ENCODE measurements at places on chromosomes 4 and X.
A peak's percentile ranks its signal among the peaks of the same experiment; 100 is the strongest.

DNA sequence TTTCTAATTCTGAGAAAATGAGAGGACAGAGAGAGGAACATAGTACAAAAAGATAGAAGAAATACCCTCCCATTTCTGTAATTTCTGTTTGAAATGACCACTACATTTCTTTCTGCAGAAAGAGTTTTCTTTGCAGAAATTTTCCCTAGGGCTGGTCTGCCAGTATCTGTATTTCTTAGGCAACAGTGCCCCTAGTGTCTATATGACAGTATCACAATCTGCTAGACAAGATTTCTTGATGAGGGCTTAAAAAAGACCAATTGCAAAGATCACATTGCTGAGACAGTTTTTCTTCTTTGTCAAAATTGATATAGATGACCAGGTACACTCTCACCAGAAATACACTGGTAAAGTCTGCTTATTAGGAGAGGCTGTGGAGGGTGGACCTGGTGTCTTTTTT is 81.0 kb upstream of the ZDHHC15 start:
- no peak for DNase-seq

DNA sequence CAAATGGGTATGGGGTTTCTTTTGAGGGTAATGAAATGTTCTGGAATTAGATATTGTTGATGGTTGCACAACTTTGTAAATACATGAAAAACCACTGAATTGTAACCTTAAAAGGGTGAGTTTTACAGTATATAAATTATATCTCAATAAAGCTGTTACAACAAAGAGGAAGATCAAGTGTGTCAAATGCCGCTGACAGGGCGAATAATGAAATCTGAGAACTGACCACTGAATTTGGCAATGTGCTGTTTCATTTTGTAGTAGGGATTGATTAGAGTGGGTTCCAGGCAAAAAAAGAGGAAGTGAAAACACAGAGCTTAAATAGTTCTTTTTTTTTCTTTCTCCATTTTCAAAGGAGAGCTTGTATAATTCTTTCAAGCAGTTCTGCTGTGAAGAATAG is 161.1 kb upstream of the NAP1L5 start:
- DNase-seq: no peak

GRCh38 chr4:33052241-33052640 is 2332.1 kb downstream of the PCDH7 start:
- DNase-seq: no peak

GRCh38 chr4:152687974-152688599 is 8.3 kb upstream of the TMEM154 start:
- no peak for DNase-seq

GRCh38 chr4:117771647-117772337 is 262.5 kb upstream of the NDST3 start:
- no peak for DNase-seq

DNA sequence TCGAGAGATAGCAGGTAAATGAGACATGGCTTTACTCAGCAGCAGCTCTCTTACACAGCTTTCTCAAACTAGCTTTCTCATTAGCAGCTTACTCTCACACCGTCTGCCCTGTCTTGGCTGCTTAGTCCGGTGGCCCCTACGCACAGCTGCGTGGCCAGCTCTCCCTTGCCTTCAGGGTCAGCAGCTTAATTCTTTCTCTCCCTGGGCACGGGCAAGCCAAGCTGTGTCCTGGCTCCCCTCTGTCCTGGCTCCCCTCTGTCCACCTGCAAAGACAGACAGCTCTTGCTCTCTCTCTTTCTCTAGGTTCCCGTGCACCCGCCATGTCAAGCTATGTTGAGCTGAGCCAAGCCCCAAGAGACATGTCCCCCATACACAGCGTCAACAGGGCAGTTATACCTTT is 39.4 kb downstream of the ZNF185 start:
- DNase-seq: no peak

DNA sequence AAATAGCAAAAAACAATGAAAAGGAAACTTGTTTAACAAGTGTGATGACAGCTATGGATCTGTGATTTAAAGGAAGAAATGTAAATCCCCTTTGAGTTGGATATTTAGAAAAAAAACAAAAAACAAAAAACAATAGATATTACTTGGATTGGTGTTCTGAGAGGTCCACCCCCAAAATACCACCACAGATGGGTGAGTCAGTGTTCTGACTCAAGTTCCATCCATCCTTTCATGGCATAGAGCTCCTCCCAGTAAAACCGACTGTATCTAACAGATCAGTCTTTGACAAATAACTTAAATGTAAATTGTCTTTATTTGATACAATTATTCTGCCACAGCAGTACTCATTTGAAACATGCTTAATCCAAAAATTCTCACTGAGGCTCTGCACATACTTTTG is 27.4 kb downstream of the TMPRSS11B start:
- DNase-seq: no peak

DNA sequence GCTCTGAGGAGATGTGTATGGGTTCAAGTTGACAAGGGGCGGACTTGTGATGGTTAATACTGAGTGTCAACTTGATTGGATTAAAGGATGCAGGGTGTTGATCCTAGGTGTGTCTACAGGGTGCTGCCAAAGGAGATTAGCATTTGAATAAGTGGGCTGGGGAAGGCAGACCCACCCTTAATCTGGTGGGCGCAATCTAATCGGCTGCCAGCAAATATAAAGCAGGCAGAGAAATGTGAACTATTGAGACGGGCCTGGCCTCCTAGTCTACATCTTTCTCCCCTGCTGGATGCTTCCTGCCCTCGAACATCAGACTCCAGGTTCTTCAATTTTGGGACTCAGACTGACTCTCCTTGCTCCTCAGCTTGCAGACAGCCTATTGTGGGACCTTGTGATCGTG is 26.7 kb upstream of the SMIM10L2A start:
- DNase-seq: no peak

DNA sequence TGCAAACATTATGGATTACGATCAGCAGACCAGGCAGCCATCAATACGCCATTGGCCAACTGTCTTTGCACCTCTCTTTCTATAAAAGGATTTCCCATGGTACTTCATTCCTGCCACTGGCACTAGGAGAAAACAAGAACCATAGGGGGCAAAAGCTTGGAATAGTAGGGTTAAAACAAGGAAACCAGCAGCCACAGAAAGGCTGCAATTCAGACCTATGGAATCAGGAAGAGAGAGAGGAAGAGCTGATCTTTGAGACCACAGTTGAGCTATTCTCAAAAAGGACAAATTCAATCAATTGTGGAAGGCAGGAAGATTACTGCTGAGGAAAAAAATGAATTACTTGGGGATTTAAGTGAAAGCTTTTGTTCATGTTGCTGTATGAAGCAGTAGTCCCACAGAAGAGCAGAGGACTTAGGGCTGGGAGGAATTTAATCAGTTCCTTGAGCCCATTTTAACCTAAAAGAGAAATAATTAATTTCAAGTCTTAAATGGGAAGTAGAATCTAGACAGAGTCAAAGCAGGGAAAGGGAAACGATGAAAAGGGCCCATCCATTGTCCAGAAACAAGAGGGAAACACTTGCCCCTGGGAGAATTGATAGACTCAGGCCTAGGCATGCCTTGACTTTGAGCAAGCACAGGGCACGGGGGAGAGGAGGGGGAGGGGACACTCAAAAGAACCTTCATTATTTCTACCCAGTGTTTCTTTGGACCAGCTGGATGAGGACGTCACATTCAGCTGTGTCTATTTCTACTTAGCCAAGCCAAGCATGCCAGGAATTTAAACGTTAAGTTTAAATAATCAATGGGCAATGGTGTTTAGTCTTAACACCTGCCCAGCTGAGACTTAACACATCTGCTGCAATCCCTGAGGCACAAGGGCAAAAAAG is 50.7 kb downstream of the SCD5 start:
- DNase-seq: no peak

DNA sequence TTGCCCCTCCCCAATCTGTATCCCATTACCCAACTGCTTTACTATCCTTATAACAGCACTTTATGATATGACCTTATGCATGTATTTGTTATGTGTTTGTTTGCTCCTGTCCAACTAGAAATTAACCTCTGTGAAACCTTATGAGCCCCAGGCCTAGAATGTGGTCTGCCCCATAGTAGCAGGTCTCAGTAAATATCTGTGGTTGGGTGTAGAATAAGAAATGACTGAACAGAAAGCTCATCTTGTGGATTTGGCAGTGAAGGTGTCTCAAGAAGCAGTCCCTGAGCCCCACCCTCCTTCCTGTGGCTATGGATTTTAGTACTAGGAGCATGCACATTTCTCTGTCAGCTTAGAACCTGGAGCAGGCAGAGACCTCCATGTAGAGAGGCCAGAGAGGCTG is 229.0 kb upstream of the LCORL start:
- no peak for DNase-seq

GRCh38 chr4:66404141-66404540 is 733.9 kb upstream of the EPHA5 start:
- DNase-seq: no peak

DNA sequence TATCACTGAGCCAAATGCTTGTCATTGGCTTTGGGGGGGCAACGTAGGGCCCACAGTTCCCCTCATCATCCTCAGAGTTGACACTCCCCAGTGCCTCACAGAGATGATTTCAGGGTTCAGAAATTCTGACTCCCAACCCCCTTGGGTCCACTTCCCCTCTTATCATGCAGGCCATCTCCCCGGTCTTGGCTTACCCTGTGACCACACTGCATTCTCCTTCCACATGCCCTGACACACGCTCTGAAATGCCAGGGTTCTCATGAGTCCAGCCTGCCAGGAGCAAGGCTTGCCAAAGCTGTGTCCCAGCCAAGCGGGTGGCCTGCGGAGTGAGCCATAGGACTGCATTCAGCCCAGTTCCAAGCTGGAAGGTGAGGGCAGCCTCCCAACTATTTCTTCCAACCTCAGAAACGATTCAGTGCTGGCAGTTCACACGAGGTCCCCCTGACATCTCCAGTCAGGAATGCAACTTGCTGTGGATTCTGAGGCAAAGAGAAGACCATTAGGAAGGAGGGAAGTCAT is 101.2 kb downstream of the SMIM20 start:
- DNase-seq: no peak

- peak; percentile 36 for DNase-seq
Observed at GRCh38 chrX:151902813-151903591, 9.7 kb upstream of the MAGEA4 start.

GRCh38 chr4:53512608-53513007 is 78.7 kb downstream of the LNX1 start:
- no peak for DNase-seq

- DNase-seq: no peak
Observed at GRCh38 chr4:65798498-65799127, 128.3 kb upstream of the EPHA5 start.

- no peak for DNase-seq
Observed at GRCh38 chr4:99573735-99574368, 772 bp upstream of the MTTP start.

GRCh38 chrX:151692825-151693224 is 2.4 kb upstream of the PRRG3 start:
- DNase-seq: no peak

- no peak for DNase-seq
Observed at GRCh38 chr4:45004847-45005565, 278.6 kb upstream of the GNPDA2 start.

GRCh38 chrX:146241902-146242301 is 424.3 kb downstream of the SLITRK2 start:
- DNase-seq: no peak

DNA sequence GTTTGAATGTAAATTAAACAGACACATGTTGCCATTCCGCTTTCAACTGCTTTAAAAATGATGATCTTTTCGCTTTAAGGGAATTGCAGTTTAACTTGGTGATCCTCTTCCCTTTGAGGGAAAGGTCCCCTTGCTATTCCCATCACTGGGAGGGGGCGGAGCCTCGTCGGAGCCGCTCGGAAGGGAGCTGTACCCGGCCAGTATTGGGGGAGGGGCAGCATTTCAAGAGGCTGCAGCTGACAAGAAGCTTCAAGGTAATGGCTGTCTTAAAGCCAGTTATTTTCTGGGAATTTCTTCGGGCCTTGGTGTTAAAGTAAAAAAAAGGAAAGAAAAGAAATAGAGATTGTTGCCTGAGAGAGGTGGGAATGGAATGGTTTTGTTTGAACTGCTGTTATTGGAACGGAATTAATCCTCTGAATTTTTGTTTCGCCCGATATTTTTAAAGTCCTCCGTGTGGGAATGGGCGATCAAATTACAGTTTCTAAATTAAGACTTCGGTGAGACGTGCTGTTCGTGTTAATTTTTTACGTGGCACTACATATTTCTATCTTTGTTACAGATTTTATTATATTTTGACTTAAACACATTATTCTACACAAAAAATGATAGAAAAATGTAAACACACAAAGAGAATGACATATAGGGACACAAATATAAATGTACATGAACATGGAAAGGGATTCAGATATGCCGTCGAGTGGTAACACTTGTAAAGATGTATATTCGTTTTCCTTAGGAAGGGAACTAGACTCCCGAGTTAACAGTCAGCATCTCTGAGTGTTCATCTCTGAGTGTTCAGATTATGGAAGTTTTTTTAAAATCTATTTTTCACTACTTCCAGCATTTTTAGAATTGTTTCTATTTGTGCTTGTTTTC is 9.2 kb downstream of the PWWP3B start:
- DNase-seq: peak; percentile 36

DNA sequence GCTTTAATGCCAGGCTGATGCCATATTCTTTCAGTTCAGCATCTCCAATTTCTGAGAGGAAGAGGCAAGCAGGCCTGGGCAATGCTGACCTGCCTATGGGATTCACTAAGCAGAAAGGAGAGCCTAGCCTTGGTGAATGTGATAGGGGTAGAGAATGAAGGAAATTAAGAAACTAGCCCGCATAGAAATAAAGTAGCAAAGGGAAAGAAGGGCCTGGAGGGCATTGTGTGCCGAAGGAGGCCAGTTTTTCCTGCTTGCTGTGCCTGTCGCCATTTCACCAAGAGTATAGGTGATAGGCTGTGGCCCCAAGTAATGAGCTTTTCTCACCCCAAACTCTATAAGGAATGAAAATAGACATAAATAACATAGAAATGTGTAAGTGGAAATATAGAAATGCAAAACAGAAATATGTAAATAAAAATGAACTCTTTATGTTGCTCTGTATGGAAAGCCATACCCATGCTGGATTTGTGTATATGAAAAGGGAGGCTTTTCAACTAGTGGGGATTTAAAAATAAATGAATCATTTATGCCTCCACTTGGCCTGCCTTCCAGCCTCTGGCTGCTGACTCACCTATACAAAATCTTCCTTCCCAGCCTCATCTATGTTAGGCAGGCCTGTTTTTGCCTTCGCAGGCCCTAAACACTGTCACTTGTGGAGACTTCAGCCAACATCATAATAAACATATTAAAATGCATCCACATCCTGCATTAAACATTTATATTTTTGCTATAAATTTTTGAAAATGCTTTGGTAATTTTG is 5.1 kb upstream of the OCRL start:
- no peak for DNase-seq

DNA sequence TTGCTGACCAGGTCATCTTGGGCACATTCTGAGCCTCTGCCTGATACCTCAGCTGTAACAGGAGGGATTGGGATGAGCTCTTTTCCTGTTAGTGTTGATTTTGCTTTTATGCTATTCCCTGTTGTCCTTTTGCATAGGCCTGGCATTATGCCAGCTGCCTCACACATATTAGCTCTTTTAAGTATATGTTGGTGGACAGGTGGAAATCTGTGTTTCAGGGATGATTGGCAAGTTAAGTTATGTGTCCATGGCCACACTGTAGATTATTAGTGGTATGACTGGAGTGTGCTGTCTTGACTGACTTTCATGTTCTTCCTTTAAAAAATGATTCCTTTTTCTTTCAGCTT is 28.9 kb downstream of the NSD2 start:
- no peak for DNase-seq

- DNase-seq: peak; percentile 38
Observed at GRCh38 chr4:122152711-122153226, 638 bp downstream of the BLTP1 start.

- DNase-seq: no peak
Observed at GRCh38 chr4:71444395-71444794, 105.6 kb downstream of the SLC4A4 start.

- DNase-seq: no peak
Observed at GRCh38 chr4:14608630-14609029, 393.7 kb upstream of the CPEB2 start.

Measured in brain pericyte (primary cell).